ENCODE measurements at places on chromosomes 1 and 21.

GRCh38 chr1:161091796-161092507 is 2.6 kb upstream of the NECTIN4 start:
- DNase-seq: no peak

DNA sequence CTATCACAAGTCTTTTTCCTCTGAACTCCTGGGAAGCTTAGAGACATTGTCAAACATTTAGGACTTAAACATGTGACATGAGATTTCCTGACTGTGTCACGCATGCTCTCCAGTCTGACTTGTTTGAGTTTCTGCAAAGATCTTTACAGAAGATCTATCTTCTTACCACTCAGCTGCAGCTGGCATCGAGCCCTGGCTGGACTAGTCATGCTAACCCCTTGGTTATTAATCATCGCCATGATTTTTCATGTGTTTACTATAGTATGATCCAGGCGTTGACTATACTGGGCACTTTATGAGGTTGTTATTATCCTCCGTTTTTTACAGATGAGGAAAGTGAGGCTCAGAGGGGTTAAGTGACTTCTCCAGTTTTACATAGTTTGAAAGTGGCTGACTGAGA is 18.1 kb upstream of the IRF2BP2 start:
- DNase-seq: no peak

DNA sequence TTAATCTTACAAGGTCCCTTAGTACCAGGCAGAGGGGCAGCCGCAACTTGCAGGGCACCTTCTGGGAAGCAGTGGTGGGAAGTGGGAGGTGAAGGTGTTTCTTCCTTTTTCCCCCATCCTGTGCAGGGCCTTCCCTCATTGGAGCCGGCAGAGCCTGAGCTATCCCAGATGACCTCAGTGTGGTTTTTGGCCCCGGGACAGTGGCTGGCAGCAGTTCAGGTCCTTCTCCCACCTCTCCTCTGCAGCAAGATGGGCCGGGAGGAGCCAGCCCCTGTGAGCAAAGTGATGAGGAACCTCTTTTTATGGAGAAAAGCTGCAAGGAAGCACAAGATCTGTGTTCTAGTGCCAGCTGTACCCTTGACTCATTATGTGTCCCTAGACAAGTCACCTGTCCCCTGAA is 6.8 kb downstream of the PFKFB2 start:
- no peak for DNase-seq

GRCh38 chr1:95572962-95573361 is 339.0 kb downstream of the RWDD3 start:
- DNase-seq: no peak

- DNase-seq: no peak
Measured at GRCh38 chr1:204842892-204843291, 27.8 kb upstream of the NFASC start.

GRCh38 chr1:114318961-114319360 is 165.3 kb upstream of the SYT6 start:
- no peak for DNase-seq

- DNase-seq: no peak
Measured at GRCh38 chr1:232797856-232798510, 7.2 kb upstream of the MAP10 start.

DNA sequence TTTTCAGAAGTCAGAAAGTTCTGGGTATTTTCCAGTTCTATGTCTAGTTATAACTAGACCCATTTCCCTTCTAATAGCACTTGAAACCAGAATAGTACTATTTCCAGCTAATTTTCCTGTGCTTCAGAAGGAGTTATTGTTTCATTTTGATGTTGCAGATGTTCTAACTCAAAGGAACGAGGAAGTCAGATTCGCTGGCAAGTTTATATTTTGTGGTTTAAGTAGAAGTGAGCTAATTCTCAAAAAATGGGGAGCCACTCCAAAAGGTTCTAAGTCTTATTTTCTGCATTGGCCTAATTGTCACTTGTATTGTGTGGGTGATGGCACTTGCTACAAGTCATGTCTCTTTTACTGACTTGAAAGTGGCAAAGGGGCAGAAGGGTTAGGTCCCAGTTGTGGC is 18.1 kb downstream of the CCDC185 start:
- DNase-seq: no peak

DNA sequence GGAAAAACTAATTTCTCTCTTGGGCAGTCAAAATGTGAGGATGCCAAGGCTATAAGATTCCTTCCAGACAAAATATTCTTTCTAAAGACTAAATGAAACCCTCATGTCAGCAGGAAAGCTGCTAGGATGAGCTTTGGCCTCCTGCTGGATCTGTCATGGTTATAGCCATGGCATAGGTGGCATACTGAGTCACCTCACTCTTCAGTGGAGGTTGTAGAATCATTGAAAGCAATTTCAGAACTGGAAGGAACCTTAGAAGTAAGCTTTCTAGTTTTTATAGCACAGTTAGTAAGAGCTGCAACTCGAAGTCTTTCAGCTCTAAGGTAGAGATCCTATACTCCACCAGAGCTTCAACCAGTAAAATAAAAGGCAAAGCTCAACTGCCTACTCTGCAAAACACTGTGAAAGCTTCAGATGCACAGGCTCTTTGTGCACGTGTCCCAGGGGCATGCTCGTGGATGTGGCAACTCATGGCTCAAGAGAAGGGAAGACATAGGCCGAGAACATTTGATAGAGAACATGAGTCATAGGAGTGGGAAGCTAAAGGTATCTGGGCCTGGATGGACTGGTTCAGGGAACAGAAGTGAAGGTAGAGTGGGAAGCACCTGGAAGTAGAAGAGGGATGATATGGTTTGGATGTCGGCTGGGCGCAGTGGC is 5.8 kb downstream of the AVPR1B start:
- no peak for DNase-seq

GRCh38 chr1:230399321-230400006 is 26.7 kb downstream of the PGBD5 start:
- DNase-seq: no peak

DNA sequence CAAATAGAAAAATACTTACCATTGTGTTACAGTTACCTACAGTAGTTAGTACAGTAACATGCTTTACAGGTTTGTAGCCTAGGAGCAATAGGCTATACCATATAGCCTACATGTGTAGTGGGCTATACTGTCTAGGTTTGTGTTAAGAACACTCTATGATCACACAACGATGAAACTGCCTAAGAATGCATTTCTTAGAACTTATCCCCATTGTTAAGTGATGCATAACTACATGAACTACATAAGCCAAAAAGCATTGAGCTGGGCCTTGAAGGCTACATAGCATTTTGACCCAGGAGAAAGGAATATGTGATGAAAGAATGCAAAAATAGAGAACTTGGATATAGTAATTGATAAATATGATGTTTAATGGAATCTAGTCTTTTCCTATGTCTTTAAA is 46.4 kb upstream of the JUN start:
- no peak for DNase-seq

DNA sequence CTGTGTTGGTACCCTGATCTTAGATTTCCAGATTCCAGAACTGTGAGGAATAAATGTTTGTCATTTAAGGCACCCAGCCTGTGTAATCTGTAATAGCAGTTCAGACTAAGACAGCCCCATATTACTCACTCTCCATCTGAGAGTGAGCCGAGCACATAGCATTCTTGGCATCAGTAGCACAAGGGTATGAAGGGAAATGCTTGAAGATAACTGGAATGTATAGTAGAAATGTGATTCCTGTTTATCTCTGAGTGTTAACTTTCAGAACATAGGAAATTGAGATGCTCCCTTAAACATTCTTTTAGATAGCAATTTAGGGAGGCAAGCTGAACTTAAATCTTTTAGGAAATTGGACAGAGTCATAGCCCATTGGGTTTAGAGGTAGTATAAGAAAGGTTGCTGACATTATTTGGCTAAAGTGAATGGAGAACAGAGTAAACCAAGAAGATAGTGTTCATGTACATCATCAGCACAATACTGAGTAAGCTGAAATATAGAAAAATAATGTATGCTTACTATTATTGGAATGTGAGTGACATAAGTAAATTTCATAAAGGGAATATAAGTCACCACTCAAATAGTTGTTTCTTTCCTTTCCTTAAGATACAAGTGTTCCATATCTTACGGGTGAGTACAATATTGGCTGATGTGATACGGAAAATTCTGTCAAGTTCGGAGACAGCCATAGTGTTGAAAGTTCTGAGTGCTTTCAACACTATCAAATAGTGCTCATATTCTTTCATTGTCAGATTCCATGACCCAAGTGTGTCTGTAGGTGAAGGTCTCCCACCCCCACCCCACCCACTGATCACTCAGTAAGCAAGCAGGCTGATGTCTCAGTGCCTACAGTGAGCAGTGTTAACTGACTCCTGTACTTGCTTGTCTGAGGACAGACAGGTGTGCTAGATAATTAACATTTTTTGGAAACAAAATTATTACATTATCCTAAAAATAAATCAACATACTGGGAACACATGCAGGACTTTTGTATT is 73.7 kb downstream of the LRRC8D start:
- DNase-seq: no peak

DNA sequence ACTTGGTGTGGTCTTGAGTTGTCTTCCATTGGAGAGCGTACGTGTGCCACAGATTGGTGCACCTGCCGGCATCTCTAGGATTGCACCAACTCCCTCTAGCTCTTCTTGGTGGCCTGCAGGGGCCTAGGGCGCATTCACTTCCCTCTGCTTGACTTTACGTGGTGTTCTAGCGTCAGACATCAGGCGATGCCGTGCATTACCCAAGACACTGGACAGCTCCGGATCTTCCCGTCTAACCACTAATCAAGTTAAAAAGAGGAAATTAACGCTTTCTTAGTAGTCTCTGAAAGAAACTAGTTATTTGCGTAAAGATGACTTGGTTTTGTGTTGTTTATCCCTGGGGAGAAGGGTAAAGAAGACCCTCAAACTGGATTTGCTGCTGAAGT is 510 bp upstream of the IL10RB start:
- DNase-seq: no peak

- no peak for DNase-seq
Measured at GRCh38 chr1:151967091-151967490, 26.6 kb downstream of the S100A10 start.

DNA sequence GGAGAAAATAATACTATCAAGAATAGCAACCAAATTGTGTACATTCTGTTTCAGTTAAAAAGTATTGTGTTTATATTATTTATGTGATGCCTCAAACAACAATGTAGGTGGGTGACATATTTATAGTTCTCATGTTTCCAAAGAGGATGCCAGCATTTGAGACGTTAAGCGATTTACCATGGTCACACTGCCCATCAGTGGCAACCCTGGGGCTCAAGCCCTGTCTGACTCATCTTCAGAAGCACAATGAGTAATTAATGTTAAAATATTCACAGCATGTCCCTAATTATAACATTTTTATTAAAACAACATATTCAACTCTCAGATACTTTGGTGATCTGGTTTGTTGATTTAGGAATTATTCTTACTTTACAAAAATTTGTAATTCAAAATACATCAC is 409.4 kb downstream of the BRINP3 start:
- no peak for DNase-seq

- no peak for DNase-seq
Measured at GRCh38 chr1:6207921-6208320, 2.0 kb downstream of the RNF207 start.

DNA sequence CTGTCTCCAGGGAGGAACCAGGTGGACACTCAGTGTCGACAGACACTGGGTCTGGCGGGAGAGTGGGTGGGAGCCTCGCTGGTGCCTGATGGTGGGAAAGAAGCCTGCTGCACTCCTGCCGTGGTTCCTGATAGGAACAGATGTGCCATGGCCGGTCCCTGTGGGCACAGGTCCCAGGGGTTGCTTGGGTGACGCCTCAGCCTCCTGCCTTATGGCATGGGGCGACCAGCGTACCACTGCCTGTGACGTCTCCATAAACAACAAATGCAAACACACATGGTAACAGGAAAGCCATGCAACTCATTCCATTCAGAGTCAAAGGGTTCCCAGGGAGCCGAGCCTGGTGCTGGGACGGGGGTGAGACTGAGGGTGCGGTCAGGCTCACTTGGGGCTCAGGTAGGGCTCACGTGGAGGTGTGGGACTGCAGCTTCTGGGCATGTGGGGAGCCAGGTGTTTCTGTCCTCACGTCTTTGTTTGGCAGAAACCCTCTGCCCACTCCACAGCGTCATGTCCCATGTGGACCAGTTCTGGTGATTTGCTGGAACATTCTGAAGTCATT is 34.8 kb downstream of the SNAP47 start:
- no peak for DNase-seq

DNA sequence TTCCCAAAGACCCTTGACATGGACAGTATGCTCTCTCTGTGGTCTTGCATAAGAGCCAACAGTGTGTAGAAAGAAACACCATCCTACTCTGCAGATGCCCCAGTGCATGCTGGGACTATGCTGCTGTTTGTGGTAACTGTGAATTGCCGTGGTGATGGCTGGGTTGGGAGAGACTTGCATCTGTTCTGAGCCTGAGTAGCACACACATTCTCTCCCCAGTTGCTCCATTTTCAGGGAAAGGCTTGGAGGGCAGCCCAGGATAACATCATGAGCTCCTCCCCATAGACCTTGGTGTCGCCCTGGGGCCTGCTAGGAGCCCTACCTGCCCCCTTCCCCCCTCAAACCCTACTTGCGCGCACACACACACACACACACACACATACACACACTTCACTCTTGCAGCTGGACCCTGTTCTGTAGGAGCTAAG is 120.9 kb upstream of the IPO9 start:
- DNase-seq: no peak

GRCh38 chr1:245091818-245092637 is 62.8 kb upstream of the KIF26B start:
- no peak for DNase-seq

DNA sequence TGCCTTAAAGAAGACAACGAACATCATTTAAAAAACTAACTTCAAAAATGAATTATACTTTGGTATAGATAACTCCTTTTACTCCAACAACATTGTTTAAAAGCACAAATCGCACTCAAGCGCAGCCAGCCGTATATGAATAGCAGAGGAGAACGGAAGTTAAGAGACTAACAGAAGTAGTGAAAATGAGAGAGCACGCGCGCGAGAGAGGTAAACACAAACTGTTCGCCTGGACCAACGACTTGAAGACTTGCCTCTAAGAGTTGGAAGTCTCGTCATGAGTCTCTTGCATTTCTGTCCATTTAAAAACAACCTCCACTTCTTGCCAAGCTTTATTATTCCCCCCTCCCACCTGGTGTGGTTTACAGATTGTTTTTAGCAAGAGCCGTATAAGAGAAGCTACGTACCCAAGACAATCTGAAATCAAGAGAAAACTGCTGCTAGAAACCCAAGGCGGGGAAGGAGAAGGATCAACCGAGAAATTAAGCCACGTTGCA is 479 bp downstream of the SELENOF start:
- DNase-seq: no peak
